Naive thymus-derived CD4-positive, alpha-beta T cell (primary cell): ENCODE measurements at places on chromosomes 5 and 9.
A peak's percentile ranks its signal among the peaks of the same experiment; 100 is the strongest.

- no peak for DNase-seq
These were observed 25.4 kb downstream of the KCNT1 start for GRCh38 chr9:135727257-135727875.

DNA sequence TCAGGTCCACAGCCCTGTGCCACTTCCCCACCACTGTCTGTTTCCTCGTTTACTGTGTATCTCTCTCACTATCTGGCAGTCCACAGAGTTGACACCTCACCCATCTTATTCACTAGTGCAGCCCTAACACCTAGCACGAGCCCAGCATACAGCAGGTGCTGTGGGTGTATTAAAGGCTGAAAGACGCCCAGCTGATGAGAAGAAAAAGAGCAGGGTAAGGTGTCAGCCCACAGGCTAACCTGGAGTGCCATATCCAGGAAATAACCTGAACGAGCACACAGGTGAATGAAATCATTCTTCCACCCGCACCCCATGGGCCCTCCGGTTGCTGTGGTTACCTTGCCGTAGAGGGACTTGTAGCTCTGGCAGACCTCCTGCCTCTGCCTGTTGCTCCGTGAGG is 18.6 kb downstream of the ANXA6 start:
- DNase-seq, result peak; percentile 57

- no peak for DNase-seq
These were observed 48.3 kb downstream of the PRRC1 start for GRCh38 chr5:127565586-127566270.

- DNase-seq, result no peak
These were observed 301.2 kb upstream of the TYRP1 start for GRCh38 chr9:12391839-12392509.

- no peak for DNase-seq
These were observed 42.4 kb upstream of the LARP1 start for GRCh38 chr5:154712518-154713437.

GRCh38 chr5:132877466-132877865 is 4.0 kb downstream of the LEAP2 start:
- no peak for DNase-seq

DNA sequence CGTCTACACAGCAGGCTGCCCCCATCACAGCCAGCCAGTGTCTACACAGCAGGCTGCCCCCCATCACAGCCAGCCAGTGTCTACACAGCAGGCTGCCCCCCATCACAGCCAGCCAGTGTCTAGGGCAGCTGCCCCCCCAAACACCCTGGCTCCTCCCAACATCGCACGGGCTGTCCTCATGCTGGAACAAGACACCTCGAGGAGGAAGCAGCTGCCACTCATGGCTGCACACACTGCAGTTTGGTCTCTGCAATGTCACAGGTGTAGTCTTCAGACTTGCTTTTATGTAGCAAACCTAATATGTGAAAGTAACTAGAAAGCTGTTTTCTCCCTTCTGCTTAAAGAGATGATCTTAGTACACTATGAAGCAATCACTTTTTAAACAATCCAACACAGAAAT is 9.7 kb downstream of the LRRC14B start:
- no peak for DNase-seq

GRCh38 chr5:111075520-111075919 is 4.0 kb downstream of the TSLP start:
- DNase-seq, result no peak

DNA sequence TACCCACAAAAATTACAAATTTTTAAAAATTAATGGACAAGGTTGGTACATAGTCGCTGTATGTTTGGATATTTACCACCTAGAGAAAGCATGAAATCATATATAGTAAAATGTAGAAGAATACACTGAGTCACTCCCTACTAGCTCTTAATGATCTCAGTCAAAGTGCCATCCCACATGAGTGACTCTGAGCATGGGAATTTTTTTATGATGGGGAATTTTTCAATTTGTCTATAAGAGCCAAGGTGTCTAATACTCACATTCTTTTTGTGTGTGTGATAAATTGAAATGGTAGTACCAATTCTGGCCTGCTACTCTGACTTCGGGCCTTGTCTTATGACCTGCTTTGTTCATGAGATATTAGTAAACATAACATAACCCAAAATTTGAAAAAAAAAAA is 483.2 kb downstream of the CDH10 start:
- no peak for DNase-seq

- no peak for DNase-seq
These were observed 350.8 kb downstream of the EFNA5 start for GRCh38 chr5:107319901-107320300.

- DNase-seq, result no peak
These were observed 6.6 kb upstream of the N4BP3 start for GRCh38 chr5:178106556-178107239.

GRCh38 chr9:73200694-73201452 is 49.2 kb downstream of the ANXA1 start:
- DNase-seq, result peak; percentile 34

GRCh38 chr9:16613051-16613450 is 257.4 kb downstream of the BNC2 start:
- DNase-seq, result no peak

DNA sequence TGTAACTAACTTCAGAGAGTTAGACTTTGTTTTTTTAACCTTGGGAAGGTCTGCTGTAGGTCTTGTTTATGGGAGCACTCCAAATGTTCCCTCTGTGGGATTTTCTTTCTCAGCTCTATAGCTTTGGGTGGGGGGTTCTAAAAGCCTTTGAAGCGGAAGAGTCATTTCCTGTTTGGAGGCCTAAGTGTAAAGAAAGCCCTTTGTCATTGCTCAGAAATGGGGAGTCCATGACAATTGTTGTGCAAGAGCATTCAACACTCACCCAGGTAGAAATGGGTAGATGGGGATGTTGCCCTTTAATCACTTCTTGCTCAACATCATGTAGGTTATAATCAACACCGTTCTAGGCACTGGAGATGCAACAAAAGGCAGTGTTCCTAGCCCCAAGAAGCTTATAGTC is 30.3 kb upstream of the MAST4 start:
- DNase-seq, result no peak

GRCh38 chr5:171593976-171594375 is 174.5 kb downstream of the FGF18 start:
- no peak for DNase-seq

- DNase-seq, result no peak
These were observed 142.4 kb upstream of the ZNF608 start for GRCh38 chr5:124888622-124889485.

- DNase-seq, result no peak
These were observed 129.4 kb upstream of the BASP1 start for GRCh38 chr5:17088051-17088450.

- DNase-seq, result no peak
These were observed 24.5 kb downstream of the PCSK5 start for GRCh38 chr9:75914883-75915452.

- DNase-seq, result no peak
These were observed 197.0 kb upstream of the DMAC1 start for GRCh38 chr9:7996558-7996957.

DNA sequence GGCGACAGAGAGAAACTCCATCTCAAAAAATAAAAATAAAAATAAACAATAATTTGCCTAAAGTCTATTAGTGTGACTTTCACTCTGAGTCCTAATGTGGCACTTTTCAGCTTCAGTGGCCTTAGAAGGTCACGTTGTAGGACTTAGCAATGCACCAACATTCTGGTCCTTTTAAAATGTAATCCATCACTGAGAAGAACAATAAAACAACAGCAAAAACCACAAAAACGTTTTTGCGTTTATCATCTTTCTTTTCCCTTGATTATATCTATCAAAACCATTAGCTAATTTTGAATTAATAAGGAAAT is 190.1 kb upstream of the ZNF608 start:
- no peak for DNase-seq

GRCh38 chr5:126868338-126869004 is 91.5 kb downstream of the LMNB1 start:
- no peak for DNase-seq

DNA sequence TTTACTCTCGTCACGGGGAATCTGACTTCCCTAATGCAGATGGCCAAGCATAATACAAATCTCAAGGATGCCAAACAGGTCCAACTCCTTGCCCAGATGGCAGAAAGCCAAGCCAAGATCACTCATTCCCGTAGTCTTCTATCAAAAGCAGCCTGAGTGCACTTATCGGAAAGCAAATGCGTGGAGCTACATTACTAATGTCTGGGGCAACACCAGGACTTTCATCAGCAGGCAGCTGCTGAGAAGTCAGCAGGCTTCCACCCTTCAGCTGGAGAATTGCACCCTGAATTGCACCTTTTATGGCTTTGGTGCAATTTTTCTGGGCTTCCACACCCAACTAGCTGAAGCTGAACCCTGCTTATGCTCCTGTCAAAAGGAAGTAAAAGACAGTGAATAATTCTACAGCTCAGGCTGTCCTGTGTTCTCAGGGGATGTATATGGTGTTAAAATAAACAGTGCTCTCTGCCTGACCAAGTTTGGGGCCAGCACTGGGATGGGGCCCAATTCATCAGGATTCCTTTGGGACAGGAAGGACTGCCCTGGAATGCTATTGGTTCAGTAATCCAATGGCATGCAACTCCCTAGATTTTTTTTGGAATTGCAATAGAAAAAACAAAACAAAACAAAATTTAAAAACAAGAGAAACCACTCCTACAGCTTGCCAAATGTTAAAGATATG is 92.6 kb downstream of the DPYSL3 start:
- no peak for DNase-seq

DNA sequence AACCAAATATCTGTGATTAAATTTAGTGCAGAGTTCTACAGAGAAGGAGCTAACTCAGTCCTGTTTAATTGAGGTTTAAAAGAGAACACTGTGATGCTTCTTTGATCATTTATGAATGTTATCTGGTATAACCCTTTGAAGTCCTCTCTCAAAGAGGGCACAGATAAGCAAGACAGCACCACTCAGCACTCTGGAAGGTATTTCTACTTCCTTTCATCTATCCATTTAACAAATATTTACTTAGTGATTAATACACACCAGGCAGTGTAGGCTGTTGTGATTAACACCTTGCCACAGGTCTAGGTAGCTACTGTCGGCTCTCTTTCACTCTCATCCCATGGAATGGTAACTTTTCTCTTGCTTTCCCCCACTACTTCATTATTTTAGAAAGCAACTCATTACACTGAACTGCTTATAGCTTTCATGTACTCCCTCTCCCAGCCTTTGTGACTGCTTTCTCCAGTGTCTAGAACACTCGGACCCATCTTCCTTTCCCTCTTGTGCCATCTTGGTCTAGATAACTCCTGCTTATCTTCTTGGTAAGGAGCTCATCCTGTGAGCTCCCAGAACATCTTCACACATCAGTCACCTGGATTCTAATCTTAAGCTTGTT is 54.7 kb downstream of the GLDC start:
- DNase-seq, result no peak

- no peak for DNase-seq
These were observed 134.5 kb downstream of the FANCC start for GRCh38 chr9:95182854-95183563.

- DNase-seq, result no peak
These were observed 58.0 kb downstream of the RCL1 start for GRCh38 chr9:4850603-4851310.

GRCh38 chr5:51810592-51810991 is 427.3 kb downstream of the ISL1 start:
- DNase-seq, result no peak

DNA sequence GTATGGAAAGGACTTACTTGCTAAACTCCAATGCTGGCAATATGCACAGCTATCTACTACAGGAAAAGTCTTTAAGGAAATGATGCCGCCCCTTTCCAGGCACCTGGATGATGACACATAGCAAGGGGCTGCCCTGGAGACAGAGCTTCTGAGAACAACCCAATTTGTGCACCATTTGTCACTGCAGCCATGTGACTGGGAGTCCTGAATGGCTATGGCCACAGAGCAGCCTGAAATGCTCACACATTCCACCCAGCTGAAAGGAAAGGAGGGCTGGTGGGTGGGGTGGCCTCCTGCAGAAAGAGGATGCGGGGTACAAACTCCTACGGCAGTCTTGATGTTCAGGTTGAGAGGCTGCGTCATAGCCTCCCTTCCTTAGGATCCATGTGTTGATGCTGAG is 70.1 kb upstream of the FSTL4 start:
- DNase-seq, result no peak

GRCh38 chr5:122846051-122846550 is 688 bp downstream of the SNX24 start:
- DNase-seq, result no peak

DNA sequence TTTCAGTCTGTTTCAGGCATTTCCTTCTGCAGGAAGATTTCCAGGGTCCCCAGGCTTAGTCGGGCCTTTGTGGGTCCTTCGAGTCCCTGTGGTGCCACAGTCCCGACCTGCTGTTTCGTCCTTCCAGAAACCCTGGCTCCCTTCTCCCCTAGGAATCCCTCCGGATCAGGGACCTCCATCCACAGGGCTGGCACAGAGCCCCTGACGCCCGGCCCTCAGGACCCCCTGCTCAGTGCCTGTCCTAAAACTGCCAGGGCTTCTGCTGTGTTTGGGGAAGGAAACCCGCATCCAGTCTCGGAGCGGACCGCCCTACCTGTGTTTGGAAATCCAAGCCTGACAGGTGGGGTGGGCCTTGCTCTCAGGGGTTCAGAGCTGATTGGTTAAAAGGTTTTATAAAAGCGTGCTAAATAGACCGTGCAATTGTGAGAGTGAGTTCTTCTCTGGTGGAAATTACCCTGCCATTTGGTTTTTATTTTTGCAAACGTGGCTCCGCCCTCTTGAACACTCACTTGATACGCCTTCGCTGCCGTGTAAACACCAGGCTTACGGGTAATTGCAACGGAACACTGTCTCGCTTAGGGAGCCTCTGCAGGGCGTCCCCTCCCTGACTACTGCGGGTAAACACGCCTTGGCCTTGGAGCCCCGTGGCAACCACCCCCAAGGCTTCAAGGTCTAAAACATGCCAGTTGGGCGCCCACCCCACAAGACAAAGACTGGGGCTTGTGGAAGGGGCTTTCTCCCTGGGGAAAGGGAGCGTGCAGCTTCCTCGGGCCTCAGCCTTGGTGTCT is 121.2 kb downstream of the PHF2 start:
- no peak for DNase-seq

- DNase-seq, result no peak
These were observed 440.5 kb upstream of the TLE4 start for GRCh38 chr9:79131246-79131774.

- DNase-seq, result no peak
These were observed 6.4 kb upstream of the FPGS start for GRCh38 chr9:127796225-127796813.

- DNase-seq, result no peak
These were observed 107.1 kb downstream of the OXCT1 start for GRCh38 chr5:41763081-41763480.

- no peak for DNase-seq
These were observed 4.0 kb downstream of the CSF1R start for GRCh38 chr5:150082374-150082773.

GRCh38 chr5:135041726-135042125 is 7.7 kb upstream of the PITX1 start:
- DNase-seq, result no peak

DNA sequence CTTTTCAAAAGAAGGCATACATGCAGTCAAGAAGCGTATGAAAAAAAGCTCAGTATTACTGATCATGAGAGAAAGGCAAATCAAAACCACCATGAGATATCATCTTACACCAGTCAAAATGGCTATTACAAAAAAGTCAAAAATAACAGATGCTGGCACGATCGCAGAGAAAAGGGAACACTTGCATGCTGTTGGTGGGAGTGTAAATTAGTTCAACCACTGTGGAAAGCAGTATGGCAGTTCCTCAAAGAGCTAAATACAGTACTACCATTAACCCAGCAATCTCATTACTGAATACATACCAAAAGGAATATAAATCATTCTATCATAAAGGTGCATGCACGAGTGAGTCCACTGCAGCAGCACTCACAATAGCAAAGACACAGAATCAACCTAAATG is 24.5 kb downstream of the RETREG1 start:
- DNase-seq, result no peak

GRCh38 chr9:134968011-134968822 is 50.5 kb upstream of the FCN1 start:
- no peak for DNase-seq

- no peak for DNase-seq
These were observed 10.3 kb upstream of the CCIN start for GRCh38 chr9:36158917-36159316.
